ENCODE measurements at places on chromosomes 2 and 18. TPM values are rescaled to one million over a fixed set of nuclear protein-coding genes. Genes with fewer than 3 reads are reported as not detected.

The CNTNAP5 gene
- not detected for total RNA-seq

The TXNDC2 gene
- total RNA-seq = 0.64 TPM

The EPAS1 gene
- 119 TPM for total RNA-seq

The HOXD9 gene
- total RNA-seq = not detected

The REEP1 gene
- 0.40 TPM for total RNA-seq

The FAP gene
- 15.5 TPM for total RNA-seq

The DHX57 gene
- total RNA-seq = 10.8 TPM

The ITPRID2 gene
- total RNA-seq = 111 TPM

The CTLA4 gene
- not detected for total RNA-seq

The C2orf76 gene
- 6.3 TPM for total RNA-seq

The MAB21L4 gene
- not detected for total RNA-seq

The EML6 gene
- total RNA-seq = not detected

The ACVR2A gene
- total RNA-seq = 10.6 TPM

The CFAP53 gene
- total RNA-seq = 0.39 TPM

The SERPINB3 gene
- under 0.01 TPM for total RNA-seq

The CYRIA gene
- 1.9 TPM for total RNA-seq

The CDK15 gene
- total RNA-seq = 0.24 TPM

The NTSR2 gene
- total RNA-seq = not detected

The DSG4 gene
- total RNA-seq = not detected

The IL36A gene
- total RNA-seq = not detected

The UGT1A5 gene
- total RNA-seq = not detected

The RBM43 gene
- 3.6 TPM for total RNA-seq
